ENCODE measurements at places on chromosomes 5 and 9.

GRCh38 chr5:129917224-129917623, 13.0 kb downstream of the CHSY3 start:
- DNase-seq, result no peak

GRCh38 chr5:154410786-154411185, 35.0 kb upstream of the SAP30L start:
- DNase-seq, result no peak

- no peak for DNase-seq
These were observed 140.2 kb downstream of the ENC1 start for GRCh38 chr5:74500110-74500917.

DNA sequence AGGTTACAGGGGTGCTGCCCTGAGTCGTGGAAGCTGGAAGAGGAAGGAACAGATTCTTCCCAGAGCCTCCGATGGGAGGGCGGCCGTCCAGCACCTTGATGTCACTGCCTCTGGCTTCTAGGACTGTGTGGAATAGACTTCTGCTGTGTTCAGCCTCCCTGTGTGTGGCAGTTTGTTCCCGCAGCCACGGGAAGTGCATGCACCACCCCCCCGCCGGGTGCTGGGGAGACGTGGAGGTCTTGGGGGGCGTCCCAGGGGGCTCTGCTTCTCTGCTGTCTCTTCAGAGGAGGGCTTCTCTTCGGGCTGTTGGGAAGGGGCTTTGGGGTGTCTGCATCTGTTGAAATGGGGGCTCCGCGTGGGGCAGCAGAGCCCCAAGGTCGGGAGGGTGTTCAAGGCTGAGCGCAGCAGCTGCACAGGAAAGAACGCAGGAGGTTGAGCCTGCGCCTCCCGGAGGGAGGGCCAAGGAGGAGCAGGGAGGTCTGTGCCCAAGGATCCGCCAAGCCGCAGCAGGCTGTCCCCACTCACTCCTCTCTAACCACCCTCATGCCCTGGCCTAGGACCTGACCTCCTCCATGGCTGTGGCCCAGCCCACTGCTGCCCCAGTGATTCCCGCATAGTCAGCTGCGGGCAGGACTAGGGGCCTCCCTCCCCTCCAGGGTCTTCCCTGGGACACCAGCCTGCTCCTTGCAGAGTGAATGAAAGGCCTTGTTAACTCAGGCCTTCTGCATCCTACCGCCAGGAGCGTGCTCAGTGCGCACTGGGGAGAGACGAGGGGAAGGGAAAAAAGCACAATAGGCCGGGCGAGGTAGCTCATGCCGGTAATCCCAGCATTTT, 45.0 kb downstream of the ROPN1L start:
- DNase-seq, result no peak

DNA sequence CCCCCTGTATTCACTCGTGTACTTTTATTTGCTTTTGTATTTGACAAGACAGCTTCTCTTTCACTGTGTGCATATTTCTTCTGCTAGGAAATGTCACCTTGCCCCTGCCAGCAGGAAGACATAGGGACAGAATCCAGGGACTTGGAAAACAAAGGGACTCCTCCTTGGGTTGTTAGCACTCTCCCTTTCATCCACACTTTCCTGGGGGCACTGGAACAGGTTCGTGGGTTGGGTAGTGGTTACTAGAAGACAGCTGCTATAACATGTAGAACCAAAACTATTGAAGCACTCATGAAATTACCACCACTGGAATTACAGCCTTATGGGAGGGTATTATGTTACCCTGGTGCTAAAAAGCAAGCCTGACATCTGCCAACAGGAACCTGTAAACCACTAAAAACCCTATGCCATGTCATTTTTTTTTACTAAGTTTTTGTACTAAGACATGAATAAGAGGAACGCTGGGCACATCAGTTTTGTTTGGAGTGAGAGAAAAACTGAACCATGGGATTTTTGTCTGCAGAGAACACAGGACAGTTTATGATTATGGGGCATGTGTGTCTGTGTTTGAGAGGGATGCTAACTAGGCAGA, 4.7 kb upstream of the CCL28 start:
- DNase-seq, result no peak

DNA sequence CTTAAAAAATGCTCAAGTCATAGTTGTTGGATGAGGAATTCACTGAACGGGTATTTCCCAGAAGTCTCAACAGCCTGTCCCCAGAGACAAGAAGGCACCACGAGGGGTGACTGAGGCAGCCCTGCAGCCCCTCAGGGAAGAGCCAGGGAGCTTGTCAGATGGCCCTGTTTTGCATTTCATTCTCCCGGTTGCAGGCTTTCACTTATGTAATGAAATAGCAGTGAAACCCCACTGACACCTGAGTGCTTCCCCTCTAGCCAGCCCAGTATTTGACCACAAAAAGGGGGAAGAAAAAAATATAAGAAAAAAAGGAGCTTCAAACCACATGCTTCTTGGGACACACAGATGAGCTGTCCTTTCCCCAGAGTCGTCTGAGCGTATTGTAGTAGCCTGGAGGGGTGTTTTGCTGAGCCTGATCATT, 75.3 kb upstream of the IL12B start:
- no peak for DNase-seq

GRCh38 chr5:10018201-10019069, 231.3 kb downstream of the ATPSCKMT start:
- no peak for DNase-seq

DNA sequence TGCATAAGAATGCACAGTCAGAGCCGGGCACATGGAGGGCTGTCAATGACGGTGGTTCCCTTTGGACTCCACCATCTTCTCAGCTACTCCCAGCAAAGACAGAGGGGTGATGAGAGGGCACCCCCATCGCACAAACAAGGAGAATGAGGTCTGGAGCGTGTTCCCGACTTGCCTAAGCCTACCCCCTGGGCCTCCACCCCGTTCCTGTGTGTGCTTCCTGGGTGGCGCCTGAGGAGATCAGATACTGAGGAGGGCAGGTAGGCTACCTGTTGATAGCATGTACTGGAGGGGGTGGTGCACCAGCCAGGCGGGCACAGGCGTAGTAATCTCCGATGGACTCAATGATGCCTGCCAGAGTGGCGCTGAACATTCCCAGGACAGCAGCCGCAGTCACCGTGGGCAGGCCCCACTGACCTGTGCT, 4.1 kb downstream of the SLC23A1 start:
- DNase-seq, result no peak

DNA sequence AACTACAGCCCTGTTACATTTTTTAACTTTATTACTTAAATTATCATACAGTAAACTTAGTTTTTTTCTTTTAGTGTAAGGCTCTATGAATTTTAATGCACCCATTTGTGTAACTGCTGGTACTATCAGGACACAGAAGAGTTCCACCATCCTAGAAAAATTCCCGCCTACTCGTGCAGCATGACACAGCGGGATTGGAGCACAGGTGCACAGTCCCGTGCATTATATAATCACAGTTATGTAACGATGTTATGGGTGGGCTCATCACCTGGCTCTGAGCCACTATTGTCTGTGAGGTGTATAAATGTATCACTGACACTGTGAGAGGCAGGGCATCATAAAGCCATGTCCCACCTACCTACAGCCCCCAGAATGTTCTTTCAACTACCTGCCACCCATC, 80.7 kb downstream of the DRD1 start:
- no peak for DNase-seq

Data from bone marrow (tissue), 2 donors.